ENCODE measurements at places on chromosomes 13 and 19.

GRCh38 chr19:30064771-30065494, 122.9 kb downstream of the URI1 start:
- DNase-seq: no peak

GRCh38 chr13:51070005-51070649, 40.9 kb downstream of the C13orf42 start:
- DNase-seq: peak; percentile 68

GRCh38 chr19:48190288-48190884, 19.9 kb downstream of the ZSWIM9 start:
- DNase-seq: peak; percentile 14

- no peak for DNase-seq
These were observed 540.7 kb upstream of the SLITRK5 start for GRCh38 chr13:87130423-87130822.

GRCh38 chr19:50562329-50562728, 5.9 kb downstream of the LRRC4B start:
- no peak for DNase-seq

DNA sequence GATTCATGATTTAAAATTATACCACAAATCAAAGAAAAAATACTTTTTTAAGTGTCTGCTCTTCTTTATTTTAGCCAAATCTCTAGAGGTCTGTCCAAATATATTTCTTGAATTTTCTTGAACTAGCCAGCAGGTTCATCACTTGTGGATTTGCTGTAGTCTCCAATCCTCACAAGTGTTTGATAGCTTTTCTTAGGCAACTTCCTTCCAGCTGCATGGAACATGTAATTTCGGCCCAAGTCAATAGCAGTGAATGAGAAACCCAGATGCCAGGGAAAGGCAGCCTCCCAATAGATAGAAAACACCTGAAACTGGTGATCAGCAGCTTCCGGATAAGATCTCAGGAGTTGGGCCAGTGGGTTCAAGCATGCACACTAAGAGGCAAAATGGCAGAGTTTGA, 15.6 kb upstream of the RNASEH2B start:
- DNase-seq: no peak

- DNase-seq: peak; percentile 61
These were observed 9.4 kb downstream of the HRC start for GRCh38 chr19:49145573-49146407.

- DNase-seq: no peak
These were observed 195.7 kb upstream of the UBL3 start for GRCh38 chr13:30045916-30046704.

GRCh38 chr19:15897738-15898276, at the start of gene CYP4F2:
TSS of gene CYP4F2 (minus strand) at chr19:15898074. CDS start at chr19:15897611, 463 bp downstream.
- no peak for DNase-seq

DNA sequence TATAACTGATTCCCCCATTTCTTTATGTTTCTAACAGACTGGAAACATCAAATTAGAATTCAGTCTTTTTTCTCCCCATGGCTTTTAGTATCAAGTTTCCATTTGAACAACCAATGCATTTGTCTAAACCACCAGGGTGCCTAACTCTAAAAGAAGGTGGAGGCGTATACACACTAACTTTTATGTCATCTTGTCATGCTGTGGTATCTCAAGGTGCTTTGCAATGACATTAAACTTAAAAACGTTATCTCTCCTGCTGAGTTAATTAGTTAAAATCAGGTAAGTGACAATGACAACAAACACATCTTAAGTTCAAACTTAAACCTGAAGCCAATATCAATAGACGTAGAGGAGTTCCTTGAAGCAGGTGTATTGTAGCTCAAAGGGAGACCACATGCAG, 1001.7 kb downstream of the PCDH17 start:
- DNase-seq: no peak

GRCh38 chr19:11127905-11128304, 27.7 kb downstream of the SPC24 start:
- DNase-seq: no peak

DNA sequence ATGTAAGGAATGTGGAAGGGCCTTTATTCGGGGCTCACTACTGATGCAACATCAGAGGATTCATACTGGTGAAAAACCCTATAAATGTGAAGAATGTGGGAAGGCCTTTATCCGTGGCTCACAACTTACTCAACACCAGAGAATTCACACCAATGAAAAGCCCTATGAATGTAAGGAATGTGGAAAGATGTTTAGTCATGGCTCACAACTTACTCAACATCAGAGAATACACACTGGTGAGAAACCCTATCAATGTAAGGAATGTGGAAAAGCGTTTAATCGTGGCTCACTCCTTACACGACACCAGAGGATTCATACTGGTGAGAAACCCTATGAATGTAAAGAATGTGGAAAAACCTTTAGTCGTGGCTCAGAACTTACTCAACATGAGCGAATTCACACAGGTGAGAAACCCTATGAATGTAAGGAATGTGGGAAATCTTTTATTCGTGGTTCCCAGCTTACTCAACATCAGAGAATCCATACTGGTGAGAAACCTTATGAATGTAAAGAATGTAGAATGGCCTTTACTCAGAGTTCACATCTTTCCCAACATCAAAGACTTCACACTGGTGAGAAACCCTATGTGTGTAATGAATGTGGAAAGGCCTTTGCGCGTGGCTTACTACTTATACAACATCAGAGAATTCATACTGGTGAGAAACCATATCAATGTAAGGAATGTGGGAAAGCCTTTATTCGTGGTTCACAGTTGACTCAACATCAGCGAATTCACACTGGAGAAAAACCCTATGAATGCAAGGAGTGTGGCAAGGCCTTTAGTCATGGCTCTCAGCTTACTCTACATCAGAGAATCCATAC, 44.3 kb downstream of the ZNF585A start:
- DNase-seq: no peak

GRCh38 chr19:1081301-1082164, 13.6 kb downstream of the POLR2E start:
- DNase-seq: no peak

- peak; percentile 24 for DNase-seq
These were observed 1.7 kb downstream of the ELL start for GRCh38 chr19:18519962-18520847.

DNA sequence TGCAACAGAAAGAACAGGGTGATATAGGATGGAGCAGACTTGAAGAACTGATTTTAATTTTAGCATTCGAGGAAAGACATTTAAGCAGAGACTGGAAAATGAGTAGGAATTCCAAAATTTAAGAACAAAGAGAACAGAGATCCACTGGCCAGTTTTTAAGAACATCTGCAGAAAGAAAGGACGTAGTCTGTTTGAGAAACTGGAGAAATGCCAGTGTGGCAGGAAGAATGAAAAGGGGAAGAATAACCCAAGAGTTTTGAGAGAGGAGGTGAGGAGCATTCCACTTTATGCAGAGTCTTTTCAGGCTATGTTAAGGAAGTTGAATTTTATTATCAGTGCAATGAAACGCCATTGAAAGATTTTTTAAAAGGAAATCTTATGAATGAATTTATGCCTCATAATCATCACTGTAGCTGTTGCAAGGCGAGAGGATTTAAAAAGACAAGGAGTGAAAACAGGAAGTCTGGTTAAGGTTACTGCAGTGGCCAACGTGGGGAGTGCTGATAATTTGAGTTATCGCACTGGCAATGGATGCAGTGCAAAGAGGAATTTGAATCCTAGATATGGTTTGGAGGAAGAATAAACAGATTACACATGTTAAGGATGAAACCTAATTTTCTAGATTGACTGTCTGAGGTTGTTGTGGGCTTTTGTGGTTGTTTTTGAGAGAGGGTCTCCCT, 253.8 kb downstream of the DACH1 start:
- no peak for DNase-seq

GRCh38 chr13:29892151-29892550, 41.7 kb upstream of the UBL3 start:
- DNase-seq: no peak

GRCh38 chr13:113098162-113098732, 7.3 kb upstream of the F7 start:
- DNase-seq: no peak

DNA sequence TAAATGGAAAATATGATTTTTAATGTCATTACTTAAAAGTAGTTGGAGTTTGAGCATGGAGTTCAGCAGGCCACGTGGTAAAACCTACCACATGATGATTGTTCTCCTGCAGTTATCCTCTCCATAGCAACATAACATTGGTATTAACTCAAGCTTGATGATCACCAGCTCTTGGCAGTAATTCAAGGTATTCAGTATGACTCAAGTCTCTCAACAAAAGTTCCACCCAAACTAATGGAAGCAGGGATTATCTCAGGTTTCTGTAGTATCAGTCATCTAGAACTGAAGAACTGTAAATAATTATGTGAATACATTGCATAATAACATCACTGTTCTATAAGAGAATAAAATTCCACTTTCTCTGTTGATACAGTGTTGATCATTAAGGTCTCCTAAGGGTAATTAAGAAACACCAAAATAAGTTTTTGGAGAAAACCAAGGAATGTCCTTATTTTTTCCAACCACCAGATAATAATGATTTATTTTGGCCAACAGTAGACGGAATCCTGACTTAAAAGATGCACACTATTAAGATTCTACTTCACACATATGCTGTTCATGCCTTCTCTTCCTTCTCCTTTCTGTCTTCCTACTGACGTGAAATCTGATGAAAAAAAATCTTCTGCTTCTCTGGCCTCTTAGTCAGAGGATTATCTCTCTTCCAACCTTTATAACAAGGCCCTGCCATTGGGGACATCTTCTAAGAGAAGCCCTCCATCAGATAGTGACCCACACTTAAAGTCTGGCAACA, 1092.3 kb downstream of the EFNB2 start:
- no peak for DNase-seq
